ENCODE measurements at places on chromosomes 12 and 14. TPM values are rescaled to one million over a fixed set of nuclear protein-coding genes. Genes with fewer than 3 reads are reported as not detected.

EDDM3A gene
- total RNA-seq, result not detected

NANOG gene
- total RNA-seq, result not detected

AICDA gene
- not detected for total RNA-seq

TUNAR gene
- not detected for total RNA-seq

MTRFR gene
- total RNA-seq, result 12.0 TPM

TAS2R20 gene
- 2.2 TPM for total RNA-seq

CD4 gene
- not detected for total RNA-seq

RPL10L gene
- total RNA-seq, result not detected

All from endothelial cell of umbilical vein (primary cell).